Stimulated activated naive CD4-positive, alpha-beta T cell (primary cell): ENCODE measurements at places on chromosomes 16 and 17.

- no peak for DNase-seq
Observed at GRCh38 chr16:80231121-80231520, 309.7 kb upstream of the DYNLRB2 start.

DNA sequence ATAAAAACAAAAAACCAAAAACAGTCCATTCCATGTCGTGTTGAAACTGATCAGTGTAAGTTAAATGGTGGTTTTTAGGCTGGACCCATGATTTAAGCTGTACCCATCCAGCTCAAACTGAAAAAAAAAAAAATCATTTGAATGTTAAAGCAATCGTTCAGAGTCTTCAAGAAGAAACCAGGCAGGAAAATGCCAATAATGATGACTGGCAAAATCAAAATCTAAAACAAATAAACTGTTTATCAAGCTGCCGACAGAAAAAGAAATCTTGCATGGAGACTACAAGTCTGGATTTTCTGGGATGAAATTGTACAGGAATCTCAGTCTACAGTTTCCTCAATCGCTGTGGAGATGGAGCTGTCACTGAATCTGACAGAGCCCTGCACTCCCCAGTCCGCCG lies 40.7 kb downstream of the SOST start:
- no peak for DNase-seq

DNA sequence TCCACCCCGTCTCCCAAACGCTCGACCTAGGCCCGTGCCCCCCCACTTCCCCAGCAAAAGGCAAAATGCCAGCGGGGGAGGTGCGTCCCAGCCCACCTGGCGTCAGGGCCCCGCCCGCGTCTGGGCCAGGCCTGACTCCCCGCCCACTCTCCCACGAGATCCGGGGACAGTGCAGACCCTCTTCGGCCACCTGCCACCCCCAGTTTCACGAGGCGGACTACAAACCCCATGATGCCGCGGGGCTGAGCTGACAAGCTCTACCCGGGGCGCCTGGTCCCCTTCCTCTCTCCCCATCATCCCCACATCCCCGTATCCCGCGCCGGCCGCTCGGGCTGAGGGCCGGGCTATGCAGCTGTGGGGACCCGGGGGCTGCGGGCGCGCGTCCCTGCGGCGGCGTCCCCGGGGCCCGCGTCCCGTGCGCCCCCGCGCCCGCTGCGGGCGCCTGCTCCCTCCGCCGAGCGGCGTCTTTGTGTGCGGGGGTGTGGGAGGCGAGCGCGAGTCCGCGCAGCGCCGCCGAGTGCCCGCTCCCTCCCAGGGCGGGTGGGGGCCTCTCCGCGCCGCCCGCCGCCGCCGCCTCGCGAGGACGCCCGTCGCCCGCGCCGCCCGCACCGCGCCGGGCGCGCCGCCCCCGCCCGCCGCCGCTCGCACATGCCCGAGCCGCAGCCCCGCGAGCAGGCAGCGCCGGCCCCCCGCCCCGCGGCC lies at the start of gene ANKRD13B:
ANKRD13B (plus strand) TSS at position 283 of the 702 bp plus-strand sequence. CDS start 490 bp downstream, outside the sequence.
- no peak for DNase-seq

- DNase-seq: no peak
Observed at GRCh38 chr17:28406473-28406814, 432 bp upstream of the SLC46A1 start.

DNA sequence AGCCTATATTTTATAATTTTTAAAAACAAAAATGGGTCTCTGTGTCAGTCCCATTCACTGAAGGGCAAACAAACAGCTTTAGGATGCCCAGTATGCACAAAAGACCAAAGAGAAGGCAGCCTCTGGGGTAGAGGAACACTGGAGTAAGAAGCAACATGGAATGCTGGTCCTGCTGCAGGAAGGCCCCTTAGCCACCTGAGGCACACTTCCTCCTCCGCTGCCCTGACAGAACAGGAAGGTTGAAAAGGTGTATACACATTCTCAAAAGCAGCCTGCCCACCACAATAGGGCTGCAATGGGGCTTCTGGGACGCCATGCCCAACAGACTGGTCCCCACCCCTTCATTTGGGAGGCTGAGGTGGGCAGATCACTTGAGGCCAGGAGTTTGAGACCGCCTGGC lies 19.5 kb downstream of the TOM1L2 start:
- no peak for DNase-seq
